Stimulated activated CD8-positive, alpha-beta memory T cell treated with anti-CD3 and anti-CD28 coated beads, Interleukin-4, amount 100 ng/mL, for 24 hours (primary cell): ENCODE measurements at places on chromosomes 2 and 18.
A peak's percentile ranks its signal among the peaks of the same experiment; 100 is the strongest.

DNA sequence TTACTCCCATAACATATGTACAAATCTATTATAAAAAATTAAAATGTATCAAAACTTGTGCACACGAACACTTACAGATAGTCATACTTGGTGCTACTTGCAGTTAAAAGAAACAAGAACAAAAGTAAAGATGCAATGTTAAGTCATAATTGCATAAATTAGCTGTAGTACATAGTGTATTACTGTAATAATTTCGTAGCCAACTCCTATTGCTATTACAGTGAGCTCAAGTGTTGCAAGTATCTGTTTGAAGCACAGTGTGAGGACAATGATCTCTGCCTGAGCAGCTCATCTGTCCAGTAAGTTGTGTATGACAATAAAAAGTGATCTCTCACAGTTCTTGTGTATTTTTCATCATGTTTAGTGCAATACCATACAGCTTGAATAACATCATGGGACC is 7.5 kb upstream of the SERPINB13 start:
- DNase-seq: no peak

DNA sequence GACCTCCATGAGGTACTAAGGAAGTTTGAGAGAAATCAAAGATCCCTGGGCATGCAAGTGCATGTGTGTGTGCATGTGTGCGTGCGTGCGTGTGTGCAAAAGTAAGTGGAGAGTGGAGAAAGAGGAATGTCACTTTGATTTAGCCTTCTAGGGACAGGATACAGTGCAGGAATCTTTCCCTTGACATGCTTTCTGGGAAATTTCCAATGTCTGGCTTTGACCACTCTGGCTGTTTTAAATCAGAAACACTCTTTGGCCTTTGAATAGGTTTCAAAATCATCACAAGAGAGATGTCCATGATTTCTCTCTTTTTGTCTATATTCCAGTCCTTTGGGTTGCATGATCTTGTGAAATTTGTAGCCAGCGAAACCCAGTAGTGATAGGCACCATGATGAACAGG is 162.0 kb downstream of the ALK start:
- no peak for DNase-seq

DNA sequence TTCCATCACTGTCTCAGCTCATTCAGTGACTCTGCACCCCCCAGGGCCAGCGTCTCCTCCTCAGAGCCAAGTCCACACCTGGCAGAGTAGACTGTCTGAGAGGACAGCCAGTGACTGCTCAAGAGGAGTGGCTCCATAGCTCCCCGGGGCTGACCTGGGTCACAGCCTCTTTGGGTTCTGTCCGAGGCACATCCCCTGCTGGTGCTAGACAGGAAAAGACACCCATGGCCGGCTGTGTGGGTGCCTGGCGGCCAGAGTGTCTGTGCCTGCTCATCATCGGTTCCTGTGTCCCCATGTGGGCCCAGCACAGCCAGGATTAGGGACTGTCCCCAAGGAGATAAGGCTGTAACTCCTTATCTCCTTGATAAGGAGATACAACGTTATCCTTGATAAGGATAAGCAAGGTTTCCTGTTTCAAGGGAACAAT is 3.5 kb upstream of the CROCC2 start:
- no peak for DNase-seq

DNA sequence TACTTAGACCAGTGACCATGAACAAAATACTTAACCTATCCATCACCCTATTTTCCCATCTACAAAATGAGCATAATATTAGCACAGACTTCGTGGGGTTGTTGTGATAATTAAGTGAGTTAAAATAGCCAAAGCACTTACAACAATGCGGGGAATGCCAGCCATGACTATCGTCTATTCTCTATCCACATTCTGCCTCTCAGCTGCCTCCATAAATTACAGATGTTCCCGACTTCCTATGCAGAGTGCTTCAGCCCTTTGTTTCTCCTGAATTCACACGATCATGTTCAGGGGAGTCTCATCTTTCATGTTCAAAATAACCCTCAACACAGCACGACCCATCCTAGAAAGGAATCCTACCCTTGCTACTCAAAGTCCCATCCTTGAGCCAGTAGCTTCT is 211.6 kb downstream of the EN1 start:
- no peak for DNase-seq

GRCh38 chr2:42602218-42602875 is 33.9 kb downstream of the MTA3 start:
- DNase-seq: no peak

- DNase-seq: peak; percentile 52
Measured at GRCh38 chr2:38722271-38723061, 28.7 kb downstream of the SRSF7 start.

GRCh38 chr18:63505566-63506335 is 29.0 kb downstream of the SERPINB5 start:
- DNase-seq: no peak

DNA sequence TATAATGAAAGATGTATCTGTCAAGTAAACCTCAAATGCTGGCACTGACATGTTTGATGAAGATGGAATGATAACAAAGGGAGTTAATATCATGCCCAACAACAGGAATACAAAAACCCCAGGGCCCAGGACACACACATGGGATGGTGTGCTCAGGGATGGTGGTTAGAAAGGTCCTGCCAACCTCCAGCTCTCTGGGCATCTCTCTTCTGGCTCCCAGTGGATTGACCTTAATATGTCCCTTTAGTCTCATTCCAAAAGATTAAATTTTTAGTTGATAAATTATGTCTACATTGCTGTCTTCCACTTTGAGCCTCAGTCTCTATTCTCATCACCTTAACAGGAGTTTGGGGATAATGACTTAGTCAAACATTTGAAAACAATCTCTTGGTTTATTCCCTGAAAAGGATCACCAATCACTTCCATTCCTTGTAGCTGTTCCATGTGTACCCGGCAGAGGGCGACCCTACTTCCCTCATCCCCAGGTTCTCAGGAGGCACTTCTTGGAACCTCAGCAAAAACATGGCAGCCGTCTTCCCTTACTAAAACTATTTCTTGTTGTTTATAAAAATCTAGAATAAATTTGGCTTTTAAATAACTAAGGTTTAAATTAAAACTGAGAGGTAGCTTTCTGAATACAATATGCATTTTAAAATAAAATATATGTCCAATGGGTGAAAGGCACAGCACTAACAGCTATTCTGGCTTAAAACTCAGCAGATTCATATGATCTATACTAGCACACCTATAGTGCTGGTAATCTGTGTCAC is 29.6 kb downstream of the MCEE start:
- peak; percentile 20 for DNase-seq

- DNase-seq: peak; percentile 49
Measured at GRCh38 chr2:227817850-227818674, 4.4 kb downstream of the CCL20 start.

GRCh38 chr18:23585007-23585871 is 1.1 kb downstream of the NPC1 start:
- no peak for DNase-seq

GRCh38 chr18:54958704-54959625 is at the start of gene CCDC68:
Gene CCDC68, minus strand, starts transcription at chr18:54959461. Its CDS starts 16,670 bp downstream, at chr18:54942791.
- no peak for DNase-seq

DNA sequence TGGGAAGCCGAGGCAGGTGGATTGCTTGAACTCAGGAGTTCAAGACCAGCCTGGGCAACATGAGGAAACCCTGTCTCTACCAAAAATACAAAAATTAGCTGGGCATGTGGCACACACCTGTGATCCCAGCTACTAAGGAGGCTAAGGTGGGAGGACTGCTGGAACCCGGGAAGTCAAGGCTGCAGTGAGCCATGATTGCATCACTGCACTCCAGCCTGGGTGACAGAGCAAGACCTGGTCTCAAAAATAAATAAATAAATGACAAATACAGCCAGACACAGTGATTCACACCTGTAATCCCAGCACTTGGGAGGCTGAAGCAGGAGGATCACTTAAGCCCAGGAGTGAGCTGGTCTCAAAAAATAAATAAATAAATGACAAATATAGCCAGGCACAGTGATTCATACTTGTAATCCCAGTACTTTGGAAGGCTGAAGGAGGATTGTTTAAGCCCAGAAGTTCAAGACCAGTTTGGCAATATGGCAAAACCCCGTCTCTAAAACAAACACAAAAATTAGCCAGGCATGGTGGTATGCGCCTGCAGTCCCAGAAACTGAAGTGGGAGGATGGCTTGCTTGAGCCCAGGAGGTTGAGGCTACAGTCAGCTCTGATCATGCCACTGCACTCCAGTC is 6.2 kb downstream of the KANSL3 start:
- DNase-seq: no peak

DNA sequence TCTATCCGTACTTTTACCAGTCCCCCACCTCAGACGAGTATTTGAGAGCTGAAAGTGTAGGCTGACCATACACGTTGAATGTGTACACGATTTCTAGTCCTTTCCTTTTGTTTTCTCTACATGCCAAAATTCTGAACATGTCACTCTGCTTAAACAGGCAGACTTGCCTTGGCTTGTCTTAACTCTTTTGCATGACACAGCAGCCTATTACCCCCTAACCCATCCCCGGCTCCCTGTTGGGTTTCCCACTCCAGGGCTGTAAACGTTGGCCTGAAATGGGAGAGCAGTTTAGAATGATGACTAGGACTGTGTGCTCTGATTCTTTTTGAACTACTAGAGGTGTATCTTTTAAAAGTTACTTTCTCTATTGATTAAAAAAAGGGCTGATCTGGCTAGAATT is 19.1 kb downstream of the MTCL1 start:
- no peak for DNase-seq

DNA sequence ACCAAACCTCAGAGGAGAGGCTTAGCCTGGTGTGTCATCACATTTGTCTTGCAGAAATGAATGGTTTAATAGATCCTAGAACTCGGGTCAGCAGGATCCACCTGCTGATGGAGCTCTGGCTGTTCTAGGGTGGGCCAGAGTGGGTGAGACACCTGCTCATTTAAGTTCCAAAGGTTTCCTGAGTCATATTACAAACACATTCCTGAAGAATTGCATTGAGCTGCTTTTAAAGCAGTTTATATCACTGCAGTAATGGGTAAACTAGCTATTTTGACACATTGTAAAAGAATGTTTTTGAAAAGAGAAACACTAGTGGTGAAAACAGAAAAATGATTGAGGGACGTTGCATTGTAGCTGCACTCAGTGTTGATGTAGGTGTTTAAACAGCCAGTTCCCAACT is 175.3 kb upstream of the TCF4 start:
- no peak for DNase-seq

- DNase-seq: no peak
Measured at GRCh38 chr18:78213361-78213994, 766.1 kb upstream of the SALL3 start.

DNA sequence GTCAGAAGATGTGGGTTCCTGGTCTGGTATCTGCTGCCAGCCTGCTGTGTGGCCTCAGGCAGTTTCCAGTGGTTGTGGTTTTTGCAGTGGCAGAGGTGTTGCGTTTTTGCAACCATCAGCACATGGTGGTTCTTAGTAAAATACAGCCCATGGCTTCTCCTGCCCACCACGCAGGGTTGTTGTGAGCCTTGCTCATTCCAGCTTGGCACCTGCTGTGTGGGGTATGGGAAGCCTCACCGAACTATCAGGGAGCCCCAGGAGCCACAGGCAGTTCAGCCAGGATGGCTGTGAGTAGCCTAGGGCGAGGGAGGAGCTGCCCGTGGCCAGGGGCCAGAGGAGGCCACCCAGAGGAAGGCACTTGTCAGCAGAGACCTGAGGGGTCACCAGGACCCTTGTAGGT is 9.8 kb downstream of the ARID5A start:
- DNase-seq: no peak

DNA sequence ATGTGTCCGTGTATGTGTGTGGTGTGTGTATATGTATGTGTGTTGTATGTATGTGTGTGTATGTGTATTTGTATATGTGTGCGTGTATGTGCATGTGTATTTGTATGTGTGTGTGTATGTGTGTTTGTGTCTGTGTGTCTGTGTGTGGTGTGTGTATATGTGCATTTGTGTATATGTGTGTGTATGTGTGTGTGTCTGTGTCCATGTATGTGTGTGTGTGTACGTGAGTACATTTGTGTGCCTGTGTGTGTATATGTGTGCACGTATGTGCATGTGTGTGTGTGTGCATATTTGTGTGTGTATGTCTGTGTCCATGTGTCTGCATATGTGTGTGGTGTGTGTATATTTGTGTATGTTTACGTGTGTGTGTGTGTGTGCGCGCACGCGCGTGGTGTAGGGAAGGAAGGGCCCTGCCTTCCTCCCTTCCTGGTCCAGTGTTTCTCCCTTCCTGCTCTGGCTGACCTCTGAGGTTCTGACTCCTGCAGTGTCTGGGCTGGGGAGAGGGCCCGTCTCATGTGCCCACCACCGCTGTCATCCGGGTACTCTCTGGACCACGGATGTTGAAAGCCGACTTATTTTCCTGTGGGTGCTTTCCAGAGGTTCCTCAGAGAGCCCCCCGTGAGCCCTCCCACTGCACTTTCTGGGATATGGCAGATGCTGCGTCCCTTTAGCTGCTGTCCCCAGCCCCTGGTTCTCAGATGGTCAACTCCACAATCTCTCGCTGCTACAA is 209.5 kb downstream of the DYSF start:
- no peak for DNase-seq

GRCh38 chr2:113167115-113167932 is 6.4 kb upstream of the PSD4 start:
- no peak for DNase-seq

DNA sequence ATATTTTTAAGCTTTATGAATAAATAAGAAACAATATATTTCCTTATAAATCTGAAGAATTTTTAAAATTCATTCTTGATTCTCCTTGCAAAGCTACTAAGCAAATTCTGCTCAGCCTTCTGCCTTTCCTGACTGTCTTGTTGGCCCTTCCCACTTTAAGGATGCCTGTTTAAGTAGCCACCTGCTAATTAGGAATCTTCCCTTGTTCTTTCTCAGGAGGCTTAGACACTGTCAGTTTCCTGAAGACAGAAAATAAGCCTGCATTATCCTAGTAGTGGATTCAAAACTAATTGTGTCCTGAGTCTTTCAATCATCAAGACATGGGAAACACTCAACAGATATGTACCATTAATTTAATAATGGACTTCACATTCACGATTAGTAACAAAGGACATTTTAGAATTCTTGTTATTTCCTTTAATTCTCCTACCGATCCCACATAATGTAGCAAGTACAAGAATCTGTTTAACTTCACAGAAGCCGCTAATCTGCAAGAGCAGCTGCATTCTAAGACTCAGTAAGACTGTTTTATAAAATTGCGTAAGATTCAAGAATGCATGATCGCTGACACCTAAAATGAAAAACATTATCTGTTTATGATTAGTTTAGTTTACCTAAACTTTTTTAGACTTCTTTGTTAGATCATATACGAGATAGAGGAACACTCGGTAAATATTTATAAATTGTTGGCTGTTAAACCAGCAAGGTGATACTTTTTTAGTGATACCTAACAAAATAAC is 445.4 kb upstream of the DSEL start:
- DNase-seq: no peak

GRCh38 chr2:44126106-44126797 is 42.4 kb upstream of the PPM1B start:
- DNase-seq: no peak

DNA sequence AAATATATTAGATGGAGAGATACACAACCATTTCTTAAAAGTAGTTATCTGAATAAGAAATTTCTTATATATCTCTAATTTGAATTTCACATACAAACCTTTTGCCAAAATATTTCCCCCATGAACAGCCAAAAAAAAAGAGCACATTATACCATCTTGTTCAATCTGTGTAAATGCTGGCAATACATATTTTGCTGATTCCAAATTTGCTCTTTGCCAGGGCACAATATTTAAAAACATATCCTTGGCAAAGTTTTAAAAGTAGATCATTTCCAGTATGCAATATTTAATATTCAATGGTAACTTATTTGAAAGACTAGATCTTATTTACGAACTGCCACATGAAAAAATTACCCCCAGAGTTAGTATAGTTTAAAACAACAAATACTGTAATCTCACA is 204.2 kb downstream of the CBLN2 start:
- no peak for DNase-seq

GRCh38 chr2:1675633-1676032 is 68.7 kb downstream of the PXDN start:
- no peak for DNase-seq

- DNase-seq: no peak
Measured at GRCh38 chr18:11071300-11071699, 78.1 kb downstream of the PIEZO2 start.
